NCI-H2171 (cell line): ENCODE measurements at places on chromosomes 12 and 14.

DNA sequence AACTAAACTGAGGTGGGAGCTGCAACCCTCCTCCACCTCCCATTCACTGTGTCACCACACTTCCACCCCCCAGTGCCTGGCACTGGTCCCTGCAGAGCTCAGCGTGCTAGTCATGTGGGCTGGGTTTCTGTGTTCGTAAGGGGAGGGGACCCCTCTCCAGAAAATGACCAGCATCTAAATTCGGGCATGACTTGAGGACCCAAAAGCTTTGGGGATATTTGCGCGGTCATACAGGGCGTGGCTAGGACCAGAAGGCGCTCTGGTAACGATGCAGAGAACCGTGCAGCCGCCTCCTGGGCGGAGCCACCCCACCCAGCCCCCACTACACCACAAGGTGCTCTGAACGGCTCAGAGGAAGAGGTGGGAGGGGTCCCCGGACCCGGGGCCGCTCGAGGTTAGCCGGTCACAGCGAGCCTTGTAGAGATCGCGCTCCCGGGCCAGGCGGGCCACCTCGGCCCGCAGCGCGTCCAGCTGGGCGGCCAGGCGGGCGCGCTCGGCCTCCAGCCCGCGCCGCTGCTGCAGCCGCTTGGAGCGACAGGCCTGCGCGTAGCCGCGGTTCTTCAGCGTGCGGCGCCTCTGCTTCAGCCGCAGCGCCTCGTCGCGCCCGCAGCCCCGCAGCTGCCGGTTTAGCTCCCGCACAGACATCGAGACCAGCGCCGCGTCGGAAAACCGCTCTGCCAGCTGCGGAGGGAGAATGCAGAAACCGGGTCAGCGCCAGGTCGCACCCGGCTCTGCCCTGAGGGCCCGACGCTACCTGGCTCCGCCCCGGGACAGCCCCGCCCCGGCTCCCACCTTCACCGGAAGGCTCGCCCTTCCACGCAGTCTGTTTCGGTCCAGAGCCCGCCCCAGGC is 9.8 kb downstream of the CPNE6 start:
- peak; percentile 79 for DNase-seq

GRCh38 chr14:69263771-69264170 is 3.8 kb downstream of the GALNT16 start:
- no peak for DNase-seq

DNA sequence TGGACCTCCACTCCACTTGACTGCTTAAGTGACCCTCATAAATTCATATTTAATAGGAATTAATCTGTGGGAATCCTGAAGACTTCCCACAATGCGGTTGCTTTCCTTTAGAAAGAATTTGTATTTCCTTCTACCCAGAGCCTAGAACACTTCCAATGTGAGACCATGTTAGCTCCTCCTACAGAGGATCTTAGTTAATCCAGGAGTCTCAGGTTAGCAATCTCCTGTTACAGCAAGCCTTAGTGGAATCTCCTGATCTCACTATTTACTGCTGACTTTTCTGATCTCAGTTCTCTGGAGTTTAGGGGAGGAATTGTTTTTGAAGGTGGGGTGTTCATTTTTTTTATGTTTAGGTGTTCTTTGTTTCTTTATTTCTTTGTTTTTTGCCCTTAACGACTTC is 186.0 kb downstream of the SLC25A21 start:
- no peak for DNase-seq

DNA sequence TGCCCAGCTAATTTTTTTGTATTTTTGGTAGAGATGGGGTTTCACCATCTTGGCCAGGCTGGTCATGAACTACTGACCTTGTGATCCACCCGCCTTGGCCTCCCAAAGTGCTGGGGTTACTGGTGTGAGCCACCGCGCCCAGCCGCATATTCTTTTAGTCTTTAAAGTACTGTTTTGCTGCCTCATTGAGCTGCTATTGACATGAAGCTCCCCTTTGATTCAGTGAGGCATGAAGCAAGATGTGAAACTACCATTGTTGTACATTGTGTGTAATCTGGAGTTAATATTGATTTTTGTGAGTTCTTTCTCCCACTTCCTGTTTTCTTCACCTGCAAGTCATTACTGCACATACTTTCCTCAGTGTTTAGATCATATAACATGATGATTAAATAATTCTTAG is 80.8 kb downstream of the MNAT1 start:
- DNase-seq = no peak

DNA sequence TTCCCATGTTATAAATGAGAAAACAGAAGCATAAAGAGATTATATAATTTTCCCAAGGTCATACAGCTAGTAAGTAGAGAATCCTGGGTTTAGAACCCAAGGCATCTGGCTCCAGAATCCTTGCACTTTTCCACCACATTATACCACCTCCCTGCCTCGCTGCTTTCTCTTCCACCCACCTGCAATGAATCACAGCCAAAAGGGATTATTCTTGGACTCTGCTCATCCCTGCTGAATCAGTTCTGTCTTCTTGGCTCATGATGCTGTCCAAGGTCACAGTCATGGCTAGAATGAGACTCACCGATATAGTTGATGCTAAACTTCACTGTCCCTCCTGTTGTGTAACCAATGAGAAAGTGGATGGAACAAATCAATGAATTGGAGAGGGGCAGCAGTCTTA is 356.6 kb downstream of the FUT8 start:
- DNase-seq = no peak

GRCh38 chr12:82818271-82819035 is 131.7 kb downstream of the TMTC2 start:
- DNase-seq = no peak

GRCh38 chr12:110335481-110336045 is 54.5 kb downstream of the ATP2A2 start:
- no peak for DNase-seq

DNA sequence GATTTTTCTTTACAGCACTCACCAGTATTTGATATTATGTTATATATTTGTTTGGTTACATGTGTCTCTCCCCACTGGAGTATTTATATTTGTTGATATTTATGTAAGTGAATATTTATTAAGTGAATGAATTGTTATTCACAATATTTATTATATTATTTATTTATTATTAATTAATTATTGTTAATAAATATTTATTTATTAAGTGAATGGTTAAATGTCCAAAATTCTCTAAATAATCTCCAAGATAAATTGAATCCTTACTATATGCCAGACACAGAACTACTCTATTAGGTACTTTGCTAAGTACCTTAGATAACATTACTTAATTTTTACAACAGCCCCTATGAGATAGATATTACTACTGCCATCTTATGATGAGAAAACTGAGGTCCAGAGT is 10.2 kb upstream of the CRY1 start:
- no peak for DNase-seq

- DNase-seq = no peak
Observed at GRCh38 chr14:70013271-70013873, 134.2 kb downstream of the SMOC1 start.

GRCh38 chr14:97641827-97642226 is 844.6 kb downstream of the VRK1 start:
- DNase-seq = peak; percentile 73

- DNase-seq = no peak
Observed at GRCh38 chr14:105617201-105617777, 90.9 kb downstream of the TMEM121 start.

DNA sequence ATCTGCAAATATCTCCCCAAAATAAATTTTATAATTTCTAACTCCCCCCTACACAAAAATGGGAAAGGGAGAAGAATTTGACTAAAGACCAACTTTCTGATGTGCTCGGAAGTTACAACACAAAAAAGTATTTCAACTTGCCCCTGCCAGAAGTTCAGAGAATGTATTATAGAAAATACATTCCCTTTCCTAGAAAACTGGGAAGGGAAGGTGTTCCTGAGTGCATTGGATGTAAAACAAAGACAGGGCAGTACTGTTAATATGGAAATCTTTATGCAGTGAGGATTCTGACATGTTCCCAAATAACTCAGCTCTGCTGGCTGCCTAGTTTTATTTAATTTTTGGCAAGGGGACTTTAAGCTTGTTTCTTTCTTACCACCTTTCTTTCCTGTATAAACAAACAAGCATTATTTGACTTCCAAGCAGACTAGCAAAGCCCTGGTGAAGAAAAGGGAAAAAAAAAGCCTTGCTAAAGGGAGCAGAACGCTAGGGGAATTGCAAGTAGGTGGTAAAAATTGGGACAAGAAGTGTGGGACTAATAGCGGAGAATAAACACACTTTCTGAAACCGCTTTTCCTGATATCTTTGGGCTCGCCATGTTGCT is 124.1 kb downstream of the STXBP6 start:
- DNase-seq = no peak

GRCh38 chr14:95106971-95107370 is 50.4 kb downstream of the DICER1 start:
- DNase-seq = no peak

- DNase-seq = no peak
Observed at GRCh38 chr14:31006703-31007102, 18.7 kb upstream of the AP4S1 start.

GRCh38 chr14:61184112-61184511 is 97.0 kb downstream of the TMEM30B start:
- DNase-seq = no peak

- DNase-seq = no peak
Observed at GRCh38 chr12:109064143-109064542, 11.8 kb downstream of the USP30 start.

DNA sequence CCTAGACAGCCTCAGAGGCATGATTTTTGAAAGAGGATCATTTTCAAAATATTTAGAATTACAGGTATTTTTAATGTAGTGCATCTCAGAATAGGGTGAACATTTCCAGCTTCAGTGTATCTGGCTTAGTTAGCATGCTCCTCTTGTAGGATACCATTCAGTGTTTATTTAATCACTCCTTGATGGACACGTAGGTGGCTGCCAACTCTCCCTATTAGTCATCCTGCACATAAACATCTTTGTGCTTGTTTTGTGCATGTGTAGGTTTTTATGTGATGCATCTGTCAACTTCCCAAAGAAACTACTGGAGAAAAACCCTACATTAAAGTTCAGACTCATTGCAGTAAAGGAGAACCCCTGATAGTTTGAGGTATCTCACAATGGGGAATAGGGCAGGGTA is 52.5 kb upstream of the RBM19 start:
- no peak for DNase-seq

- no peak for DNase-seq
Observed at GRCh38 chr12:56280849-56281248, 14.1 kb downstream of the COQ10A start.

GRCh38 chr14:57317248-57317833 is 48.6 kb downstream of the AP5M1 start:
- DNase-seq = peak; percentile 73

DNA sequence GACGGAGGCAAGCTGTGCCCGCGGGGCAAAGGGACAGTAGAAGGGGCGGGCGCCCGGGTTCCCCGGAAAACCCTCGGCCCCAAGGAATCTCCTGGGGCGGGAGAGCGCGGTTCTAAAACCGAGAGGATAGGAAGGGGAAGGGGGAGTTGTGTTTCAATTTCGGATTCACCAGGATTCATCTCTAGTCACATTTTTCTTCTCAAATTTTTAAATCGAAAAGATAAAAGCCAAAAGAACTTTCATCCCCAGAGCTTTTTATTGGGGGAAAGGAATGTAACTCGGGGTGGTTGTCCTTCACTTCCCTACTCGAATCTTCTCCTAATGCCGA is 1.4 kb downstream of the BMP4 start:
- DNase-seq = no peak

- no peak for DNase-seq
Observed at GRCh38 chr12:6921996-6922946, 5.5 kb upstream of the ATN1 start.

DNA sequence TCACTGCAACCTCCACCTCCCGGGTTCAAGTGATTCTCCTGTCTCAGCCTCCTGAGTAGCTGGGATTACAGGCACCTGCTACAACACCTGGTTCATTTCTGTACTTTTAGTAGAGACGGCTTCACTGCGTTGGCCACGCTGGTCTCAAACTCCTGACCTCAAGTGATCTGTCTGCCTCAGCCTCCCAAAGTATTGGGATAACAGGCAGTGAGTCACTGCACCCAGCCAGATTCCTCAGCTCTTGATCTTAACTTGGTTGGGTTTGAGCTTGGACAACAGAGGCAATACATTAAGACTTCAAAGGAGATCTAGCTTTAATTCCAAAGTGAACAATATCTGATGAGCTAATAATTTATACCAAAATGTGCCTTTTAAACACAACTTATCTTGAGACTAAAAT is 5.6 kb downstream of the DAZAP2 start:
- no peak for DNase-seq

- DNase-seq = no peak
Observed at GRCh38 chr12:96448300-96448699, 41.1 kb upstream of the CFAP54 start.

DNA sequence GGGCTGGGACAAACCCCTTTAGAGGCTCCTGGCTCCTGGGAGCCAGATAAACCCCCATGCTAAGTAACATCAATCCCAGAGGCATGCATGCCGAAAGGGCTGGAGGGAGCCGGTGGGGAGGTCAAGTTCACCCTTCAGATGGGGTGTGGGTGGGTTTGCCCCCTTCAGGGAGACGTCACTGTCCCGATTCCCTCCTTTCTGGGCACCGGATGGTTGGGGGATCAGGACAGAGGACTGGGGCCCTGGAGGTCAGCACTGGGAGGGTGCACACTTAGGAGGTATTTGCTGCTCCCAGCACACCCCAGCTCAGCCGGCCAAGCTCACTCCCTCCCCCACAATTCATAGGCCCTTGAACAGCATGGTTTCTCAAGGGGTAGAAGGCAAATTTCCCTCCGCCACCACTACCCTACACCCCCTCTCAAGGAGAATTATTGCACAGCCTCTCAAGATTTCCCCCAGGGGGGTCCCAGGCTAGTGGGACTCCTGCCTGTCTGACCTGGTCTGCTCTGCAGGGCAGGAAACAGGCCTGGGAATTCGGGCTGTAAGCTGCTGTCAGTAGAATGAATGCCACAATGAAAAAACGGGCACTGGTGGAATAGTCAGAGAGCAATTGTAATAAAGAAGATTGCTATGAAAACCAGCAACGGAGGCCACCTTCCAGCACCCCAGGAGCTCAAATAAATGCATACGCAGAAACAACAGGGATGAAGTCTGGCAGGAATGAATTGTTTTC is 63.5 kb downstream of the GALNT16 start:
- DNase-seq = no peak

GRCh38 chr12:114682106-114682784 is 1.7 kb downstream of the TBX3 start:
- no peak for DNase-seq

DNA sequence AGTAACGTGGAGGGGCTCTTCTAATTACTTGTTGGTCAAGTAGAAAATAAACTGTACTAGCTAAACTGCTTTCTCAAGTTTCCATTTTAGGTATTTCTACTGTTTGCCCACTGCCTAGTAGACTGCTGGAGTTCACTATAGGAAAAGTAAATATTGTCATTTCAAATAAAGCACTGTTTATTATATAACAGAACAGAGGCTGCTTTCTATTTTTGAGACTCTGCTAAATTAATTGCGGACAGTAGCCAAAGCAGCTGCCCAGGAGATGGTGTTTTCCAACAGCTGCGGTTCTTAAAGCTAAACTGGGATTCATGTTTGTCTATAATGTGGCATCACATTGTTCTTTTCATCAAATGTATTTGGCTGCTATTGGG is 15.9 kb upstream of the SIX1 start:
- no peak for DNase-seq
